ENCODE measurements at places on chromosomes 7 and 10. TPM values are rescaled to one million over a fixed set of nuclear protein-coding genes. Genes with fewer than 3 reads are reported as not detected.

DNA sequence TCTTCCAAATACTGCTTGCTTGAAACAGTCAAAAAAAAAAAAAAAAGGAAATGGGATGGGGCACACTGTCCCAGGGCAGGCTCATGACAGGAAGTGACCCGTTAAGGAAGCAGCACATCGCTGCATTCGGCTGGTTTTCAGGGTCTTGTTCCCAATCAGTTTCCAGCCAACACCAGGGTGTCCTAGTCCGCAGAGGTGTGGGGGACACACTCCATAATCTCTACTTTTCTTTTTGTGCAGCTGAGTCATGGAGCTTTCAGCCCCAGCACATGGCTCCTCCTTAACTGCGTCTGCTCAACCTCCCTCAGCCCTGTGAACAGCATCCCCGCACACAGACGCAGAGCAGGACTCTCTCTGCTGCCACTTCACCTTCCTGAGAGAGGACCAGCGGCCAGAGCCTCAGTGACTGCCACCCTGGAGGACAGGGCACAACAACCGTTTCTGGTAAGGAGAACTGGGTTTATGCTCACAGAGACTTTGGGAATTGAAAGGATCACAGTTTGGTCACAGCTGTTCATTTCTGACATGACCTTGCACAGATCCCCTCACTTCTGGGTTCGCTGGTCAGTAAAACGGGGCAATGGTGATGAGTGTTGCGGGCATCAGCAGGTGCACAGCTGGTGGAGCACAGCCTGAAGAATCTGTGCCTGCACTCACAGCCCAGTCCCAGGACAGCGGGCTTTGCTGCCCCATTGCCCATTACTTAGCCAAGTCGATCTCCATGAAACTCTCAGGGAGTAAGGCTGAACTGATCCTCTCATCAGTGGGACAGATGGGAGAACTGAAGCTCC lies at the start of gene GIMAP5:
Gene GIMAP5 (plus strand): TSS at position 154 of the 791 bp plus-strand sequence. CDS start 3,467 bp downstream, outside the sequence.
- DNase-seq: no peak

GRCh38 chr7:25272265-25272664 lies 44.0 kb upstream of the NPVF start:
- no peak for DNase-seq

Gene FAM25A
- total RNA-seq: not detected

GRCh38 chr7:85095366-85095765 lies 91.5 kb downstream of the SEMA3D start:
- no peak for DNase-seq

- no peak for DNase-seq
Measured at GRCh38 chr10:91022390-91022789, 101.5 kb upstream of the ANKRD1 start.

DNA sequence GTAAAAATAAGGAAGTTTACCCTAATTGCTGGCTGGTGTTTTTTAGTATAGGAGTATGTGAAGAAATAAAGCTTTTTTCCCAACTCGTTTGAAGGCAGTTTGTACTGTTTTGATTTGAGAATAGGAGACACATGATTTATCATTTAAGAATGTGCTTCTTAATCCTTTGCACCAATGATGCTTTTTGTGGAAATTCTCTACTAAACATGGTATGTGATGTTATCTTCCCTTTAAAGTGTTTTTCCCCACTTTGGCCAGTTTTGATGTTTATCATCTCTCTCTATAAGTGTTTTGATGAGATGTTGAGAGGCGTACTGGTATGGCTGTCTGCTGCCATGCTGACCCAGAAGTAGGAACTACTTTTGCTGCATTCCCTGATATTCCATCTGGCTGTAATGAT lies 85.1 kb downstream of the SUGCT start:
- DNase-seq: no peak

Gene RBP3
- not detected for total RNA-seq

GRCh38 chr10:12504628-12505027 lies 155.3 kb downstream of the CAMK1D start:
- DNase-seq: no peak

Gene CUZD1
- 2.0 TPM for total RNA-seq

Gene TAF3
- 4.4 TPM for total RNA-seq

DNA sequence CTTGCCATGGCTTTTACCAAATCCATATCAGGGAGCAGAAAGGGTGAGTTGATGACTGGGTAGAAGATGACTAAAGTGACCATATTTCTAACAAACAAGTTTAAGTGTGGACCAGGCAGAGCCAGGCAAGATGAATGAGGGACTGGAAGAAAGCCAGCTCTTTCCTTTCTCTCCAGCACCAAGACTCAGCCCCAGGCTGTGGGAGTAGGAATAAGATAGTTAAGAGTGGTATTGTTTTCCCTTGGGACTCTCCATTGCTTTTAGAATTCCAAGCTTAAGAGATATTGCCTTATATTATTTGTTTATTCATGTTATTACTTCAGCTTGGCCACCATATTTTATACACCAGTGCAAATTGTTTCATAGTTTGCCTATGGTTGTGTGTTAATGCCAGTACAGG lies 28.8 kb upstream of the TSPAN33 start:
- no peak for DNase-seq

All from SJSA1 (cell line).